Right lung (tissue), 10 donors: ENCODE measurements at places on chromosomes 5 and 9. TPM values are rescaled to one million over a fixed set of nuclear protein-coding genes. Genes with fewer than 3 reads are reported as not detected.

GRCh38 chr5:5666369-5666768 lies 243.9 kb downstream of the ICE1 start:
- no peak for DNase-seq

DNA sequence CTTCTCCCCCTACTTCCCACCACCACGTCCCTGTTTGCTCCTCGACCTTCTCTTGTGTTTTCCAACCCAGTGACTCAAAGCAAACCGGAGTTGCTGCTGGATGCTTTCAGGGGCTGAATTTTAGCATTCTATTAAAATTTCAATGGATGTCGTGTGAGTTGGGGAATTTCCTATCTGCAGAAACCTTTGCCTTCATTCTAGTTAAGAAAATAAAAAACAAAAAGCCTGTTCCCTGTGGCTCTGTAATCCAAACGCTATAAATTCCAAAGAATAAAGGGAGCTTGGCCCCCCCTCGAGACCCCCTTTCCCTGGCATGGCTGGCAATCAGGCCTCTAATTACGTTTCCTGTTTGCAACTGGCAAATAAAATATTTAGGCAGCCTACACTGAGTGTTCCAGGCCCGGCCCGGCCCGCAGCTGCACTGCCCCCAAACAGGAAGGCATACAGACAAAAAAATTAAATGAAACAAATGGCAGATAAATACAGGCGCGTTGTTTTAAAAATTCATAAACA lies 139.4 kb upstream of the PPP1R26 start:
- DNase-seq, result peak; percentile 6

GRCh38 chr5:58446024-58446423 lies 13.9 kb downstream of the PLK2 start:
- no peak for DNase-seq

DNA sequence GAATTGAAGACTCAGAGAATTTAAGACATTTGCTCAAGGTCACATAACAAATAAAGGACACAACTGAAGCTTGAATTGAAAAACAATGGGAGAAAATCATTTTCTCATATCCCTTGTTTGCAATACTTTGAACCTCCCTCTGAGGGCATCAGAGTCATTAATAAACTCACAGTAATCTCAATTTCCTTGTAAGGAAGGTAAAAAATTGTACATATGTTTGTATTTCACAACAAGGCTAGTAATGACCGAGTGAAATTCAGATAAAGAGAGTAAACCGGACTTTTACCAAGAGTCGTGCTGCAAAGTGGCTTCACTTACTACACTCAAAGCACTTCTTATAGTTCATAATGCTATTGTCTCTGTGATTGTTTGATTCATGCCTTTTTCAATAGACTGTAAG lies 665.0 kb downstream of the NR2F1-AS1 start:
- DNase-seq, result no peak

- DNase-seq, result no peak
Observed at GRCh38 chr5:170511551-170512258, 7.9 kb downstream of the KCNIP1 start.

DNA sequence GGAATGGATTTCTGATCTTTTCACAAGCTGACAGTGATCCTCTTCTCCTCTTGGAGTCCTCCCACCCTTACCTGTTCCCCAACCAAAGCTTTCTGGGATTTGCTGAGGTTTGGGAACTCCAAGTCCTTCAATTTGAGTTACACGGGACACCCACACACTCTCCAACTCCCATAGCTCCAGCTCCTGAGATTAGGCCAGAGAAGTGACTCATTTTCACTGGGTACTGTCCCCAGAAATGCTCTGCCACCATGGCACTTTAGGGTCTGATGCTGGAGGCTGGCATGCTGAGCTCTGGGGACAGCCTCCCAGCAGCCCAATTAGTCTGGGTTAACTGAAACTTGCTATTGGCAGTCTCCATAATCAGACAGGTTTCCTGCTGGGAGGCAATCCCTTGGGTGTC lies 14.0 kb upstream of the HRCT1 start:
- DNase-seq, result no peak

DNA sequence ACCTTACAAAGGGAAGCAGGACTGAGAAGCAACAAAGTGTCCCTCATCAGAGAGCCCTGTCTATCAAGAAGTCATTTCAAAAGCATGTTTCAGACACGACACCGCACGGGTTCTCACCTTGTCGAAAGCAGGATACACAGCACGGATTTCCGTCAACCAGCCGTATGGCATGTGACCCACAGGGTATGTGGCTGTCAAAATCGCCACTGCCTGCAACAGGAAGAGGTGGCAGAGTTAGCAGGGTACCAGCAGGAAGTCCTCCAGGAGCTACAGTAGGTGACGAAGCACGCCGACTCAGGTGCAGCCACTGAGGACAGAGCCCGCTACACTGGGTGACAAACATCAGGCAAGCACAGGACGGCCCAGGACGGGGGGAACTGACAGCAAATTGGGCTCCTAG lies 81.2 kb downstream of the OTULIN start:
- no peak for DNase-seq

DNA sequence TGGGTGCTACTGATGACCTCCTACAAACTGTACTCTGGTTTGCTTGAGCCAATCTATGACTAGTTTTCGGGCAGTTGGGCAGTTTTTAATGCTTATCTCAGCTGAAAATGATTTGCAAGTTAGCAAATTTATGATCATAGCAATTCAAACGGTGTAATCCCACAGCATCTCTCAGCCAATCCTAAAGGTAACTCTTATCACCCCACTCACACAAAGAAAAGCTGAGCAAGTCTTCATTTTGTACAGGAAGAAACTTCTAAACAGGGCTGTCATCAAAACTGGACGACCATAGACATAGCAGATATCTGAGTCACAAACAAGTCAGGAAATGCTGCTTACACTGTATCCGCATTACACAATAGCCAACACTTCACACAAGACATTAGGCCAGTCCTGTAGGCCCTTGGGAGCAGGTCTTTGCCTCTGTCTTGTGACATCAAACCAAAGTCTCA lies 2.6 kb upstream of the ENC1 start:
- no peak for DNase-seq

DNA sequence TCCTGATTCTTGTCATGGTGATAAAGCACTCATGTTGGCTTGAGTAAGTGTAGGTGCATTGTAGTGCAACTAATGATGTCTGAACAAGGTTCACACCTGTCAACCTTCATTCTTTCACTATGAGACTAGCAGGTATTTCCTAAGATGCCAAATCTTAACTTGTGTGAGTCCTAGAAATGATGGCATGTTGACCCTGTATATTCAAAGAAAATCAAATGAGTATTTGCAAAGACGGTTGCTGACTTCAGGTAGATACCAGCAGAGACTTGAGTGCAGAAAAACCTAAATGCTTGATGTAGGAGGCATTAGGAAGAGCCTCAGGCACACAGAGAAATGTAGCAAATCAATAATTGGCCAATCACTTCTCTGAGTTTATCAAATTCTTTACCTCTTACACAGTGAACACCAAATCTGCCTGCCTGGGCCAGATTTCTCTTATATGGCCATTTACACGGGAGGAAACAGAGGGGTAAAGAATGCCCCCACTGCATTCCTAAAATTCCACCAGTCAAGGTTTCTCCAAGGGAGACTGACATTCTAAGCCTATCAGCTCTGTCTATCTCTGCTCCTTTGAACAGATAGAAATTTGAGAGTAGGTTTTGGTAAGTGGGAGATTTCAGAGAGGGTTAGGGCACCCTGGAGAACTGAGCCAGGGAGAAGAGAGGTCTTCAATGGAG lies 488.6 kb upstream of the WWC1 start:
- no peak for DNase-seq

Gene ISOC1
- 49.5 TPM for polyA plus RNA-seq

Gene SERF1A
- 5.2 TPM for polyA plus RNA-seq
